ENCODE measurements at places on chromosomes 11 and 22.

DNA sequence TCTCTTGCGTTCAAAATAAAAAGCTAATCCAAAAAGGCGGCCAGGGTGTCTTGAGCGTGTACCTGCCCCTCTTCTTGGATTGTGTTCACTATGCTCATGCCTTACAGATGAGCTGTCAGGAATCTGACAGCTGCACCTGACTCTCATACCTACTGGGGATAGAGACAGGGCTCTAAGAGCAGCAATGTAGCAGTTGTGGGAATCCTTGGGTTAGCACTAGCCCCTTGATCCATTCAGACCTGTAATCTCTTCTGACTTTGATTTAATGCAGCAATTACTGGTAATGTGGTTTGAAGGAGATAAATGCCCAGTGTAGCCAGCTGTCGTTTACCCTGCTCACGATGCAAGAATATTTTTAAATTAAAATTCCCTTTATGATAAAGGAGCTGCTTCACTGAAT lies 145.8 kb downstream of the APOL5 start:
- DNase-seq: no peak

- DNase-seq: no peak
Observed at GRCh38 chr11:15045891-15046290, 27.5 kb upstream of the CALCB start.

DNA sequence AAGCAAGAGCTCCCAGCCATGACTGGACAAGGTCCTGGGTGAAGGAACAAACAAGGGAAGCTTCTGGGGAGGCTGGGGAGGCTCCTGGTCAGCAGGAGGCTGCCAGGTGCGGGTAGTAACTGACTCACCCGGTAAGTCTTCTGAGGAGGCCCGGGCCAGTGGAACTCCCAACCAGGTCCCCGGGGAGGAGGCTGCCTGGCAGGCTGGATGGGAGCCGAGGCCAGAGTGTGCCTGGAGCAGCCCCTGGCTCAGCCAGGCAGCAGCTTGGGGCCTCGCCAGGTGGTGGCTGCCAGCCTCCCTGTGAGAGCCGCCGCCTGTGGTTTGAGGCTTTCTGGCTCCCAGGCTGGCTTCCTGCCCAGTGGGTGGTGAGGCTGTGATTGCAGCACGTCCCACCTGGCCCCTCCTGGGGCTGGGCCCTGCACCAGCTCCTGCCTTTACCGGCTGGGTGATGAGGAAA lies 46.2 kb downstream of the IGF2 start:
- DNase-seq: peak; percentile 66

DNA sequence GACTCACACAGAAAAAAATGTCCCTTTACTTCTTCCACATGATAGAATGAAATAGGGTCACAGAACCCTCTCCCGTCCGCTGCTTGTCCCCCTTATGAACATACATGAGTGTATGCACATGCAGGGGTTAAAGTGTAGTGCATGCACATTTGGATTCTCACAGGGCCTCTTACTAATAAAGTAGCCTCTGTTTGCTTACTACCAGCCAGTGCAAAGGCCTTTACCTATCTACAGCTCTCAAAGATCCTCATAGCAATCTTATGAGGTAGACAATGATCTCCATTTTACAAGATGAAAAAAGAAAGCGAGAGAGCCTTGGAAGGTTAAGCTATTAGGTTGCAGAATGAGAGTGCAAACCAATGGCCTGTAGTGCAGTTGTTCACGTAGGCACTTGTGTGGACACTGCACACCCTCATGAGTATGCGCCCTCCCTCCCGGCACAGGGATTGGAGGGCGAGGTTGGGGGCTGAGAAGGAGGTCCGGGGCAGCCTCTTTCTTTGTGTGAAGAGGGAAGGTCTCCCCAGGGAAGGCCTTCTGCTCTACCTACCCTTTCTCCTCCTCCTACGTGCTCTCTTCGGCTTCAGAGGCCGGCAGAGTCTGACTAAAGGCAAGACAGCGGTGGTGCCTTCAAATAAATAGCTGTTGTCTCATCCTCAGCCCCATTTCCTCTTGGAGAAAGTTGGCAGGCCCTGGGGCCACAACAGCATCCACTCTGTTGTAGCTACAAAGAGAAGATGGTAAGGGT lies 91.3 kb downstream of the CEP164 start:
- DNase-seq: no peak

GRCh38 chr11:11220786-11221185 lies 132.3 kb downstream of the CSNK2A3 start:
- DNase-seq: no peak

DNA sequence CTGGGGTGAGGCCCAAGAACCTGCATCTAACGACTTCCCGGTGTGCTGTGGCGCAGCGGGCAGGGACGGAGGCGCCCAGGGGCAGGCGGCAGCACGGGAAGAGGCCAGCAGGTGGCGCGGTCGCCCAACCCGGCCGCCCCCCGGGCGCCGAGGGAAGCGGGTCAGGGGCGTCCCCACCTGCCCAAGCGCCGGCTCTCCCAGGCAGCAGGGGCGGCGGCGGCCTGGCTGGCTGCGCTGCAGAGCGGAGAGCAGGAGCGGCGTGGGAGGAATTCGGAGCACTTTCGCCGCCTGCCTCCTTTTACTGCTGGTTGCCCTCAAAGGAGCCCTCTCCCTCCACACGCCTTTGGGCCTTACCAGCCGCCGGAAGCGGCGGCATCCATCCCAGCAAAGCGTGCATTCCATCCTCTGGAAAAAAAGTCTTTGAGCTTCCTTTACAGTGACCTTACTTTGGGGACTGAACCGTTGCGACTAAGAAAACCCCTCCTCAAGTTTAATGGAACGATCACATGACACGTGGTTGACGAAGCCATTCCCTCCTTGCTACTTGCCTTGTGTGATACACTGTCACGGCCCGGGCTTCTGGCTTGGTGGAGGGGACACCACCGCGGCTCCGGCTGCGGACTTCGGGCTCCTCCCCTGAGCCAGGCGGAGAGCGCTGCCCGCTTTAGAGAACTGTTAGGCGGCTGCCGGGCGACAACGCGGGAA lies 106.8 kb upstream of the CLMP start:
- DNase-seq: peak; percentile 54

DNA sequence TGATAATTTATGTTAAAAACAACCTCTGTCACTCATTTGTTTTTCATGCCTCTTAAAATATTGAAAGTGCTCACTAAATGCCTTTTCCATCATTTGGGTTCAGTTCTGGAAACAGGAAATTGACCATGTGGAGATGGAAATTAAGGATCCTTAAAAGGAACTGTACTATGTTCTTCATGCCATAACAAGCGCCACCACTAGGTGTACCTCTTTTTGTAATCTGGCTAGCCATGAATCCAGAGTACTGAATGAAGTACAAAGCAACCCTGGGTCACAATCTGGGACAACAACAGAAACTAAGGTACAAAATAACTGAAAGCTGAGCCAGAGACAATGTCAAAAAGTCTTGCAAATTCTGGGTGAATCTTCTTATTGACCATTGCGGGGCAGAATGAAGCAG lies 559.1 kb downstream of the FAM181B start:
- DNase-seq: peak; percentile 2

DNA sequence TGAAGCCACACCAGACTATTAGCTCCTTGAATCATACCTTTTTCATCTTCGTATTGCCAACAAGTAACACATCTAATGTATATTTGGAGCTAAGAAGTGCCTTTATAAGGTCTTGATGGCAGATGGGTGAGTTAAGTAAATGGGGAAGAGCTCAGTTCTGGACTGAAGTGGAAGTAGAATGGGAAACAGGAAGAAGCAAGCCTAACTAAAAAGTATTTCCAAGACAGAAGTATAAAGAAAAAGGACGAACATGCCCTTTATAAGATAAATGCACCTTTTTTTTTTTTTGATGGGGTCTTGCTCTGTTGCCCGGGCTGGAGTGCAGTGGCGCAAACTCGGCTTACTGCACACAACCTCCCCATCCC lies 14.5 kb downstream of the CRTAM start:
- DNase-seq: no peak

- DNase-seq: no peak
Observed at GRCh38 chr11:122883646-122883979, 1.1 kb downstream of the JHY start.

GRCh38 chr11:104876861-104877431 lies 21.3 kb downstream of the CASP12 start:
- DNase-seq: no peak

DNA sequence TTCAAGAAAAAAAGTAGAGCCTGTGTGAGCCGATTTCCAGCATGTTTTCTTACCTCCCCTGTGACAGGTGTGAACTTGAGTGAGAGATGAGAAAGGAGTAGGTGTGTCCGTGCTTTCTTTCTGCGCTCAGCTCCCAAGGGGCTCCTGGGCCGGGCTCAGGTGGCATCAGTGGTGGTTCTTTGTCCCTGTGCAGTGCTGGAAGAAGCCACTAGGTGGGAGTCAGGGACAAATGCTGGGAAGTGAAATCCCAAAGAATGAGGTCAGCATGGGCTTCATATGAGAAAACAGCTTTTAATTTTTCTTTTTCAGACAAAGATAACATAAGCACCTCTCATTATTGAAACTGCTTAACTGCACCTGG lies 57.8 kb downstream of the PPFIBP2 start:
- peak; percentile 52 for DNase-seq

DNA sequence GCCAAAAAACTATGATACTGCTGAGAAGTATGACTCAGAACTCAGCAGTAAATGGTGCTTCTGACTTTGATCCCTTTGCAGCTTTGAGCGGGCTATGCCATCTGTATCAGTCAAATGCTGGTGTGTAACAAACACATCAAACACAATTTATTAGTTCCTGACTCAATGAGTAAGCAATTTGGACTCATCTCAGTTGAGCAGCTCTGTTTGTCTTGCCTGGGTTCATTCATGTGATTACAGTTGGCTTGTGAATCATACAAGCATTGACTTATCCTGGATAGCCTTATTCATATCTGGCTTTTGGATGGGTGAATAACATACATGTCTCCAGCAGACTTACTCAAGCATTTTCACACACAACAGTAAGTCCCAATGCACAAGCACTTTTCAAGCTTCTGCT lies 858.8 kb downstream of the METTL15 start:
- no peak for DNase-seq

DNA sequence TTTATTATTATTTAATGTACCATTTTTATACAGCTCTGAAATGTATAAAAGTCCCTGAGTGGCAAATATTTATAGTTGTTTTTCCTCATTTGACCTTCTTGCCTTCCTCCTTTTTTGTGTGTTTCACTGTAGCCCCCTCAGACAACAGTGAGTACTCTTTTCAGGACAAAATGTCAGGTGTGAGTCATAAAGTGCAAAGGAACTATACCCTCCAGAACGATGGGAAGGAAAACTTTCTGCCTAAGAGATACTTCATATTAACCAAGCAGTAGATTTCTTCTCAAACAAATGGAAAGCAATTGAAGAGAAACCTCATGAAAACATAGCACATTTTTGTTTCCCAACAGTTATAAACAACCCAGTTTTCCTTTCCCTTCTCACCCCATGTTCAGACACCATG lies 16.1 kb upstream of the MS4A7 start:
- no peak for DNase-seq

DNA sequence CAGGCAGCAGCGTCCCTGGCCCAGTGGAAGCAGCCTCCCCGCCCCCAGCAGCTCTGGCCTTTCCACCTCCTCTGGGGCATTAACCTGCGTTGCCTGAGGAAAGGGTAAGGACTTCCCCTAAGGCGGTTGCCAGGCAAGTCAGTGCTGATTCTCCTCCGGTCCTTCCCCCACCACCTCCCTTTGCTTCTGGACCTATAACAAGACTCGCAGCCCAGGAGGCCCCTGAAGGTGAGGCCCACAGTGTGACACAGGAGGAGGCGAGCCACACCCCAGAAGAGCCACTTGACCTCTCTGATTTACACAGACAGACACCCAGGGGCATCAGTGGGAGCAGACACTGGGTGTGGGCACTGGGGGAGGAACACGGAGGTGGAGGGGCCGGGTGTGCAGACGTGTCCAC lies 35.4 kb downstream of the ASCL2 start:
- DNase-seq: no peak

DNA sequence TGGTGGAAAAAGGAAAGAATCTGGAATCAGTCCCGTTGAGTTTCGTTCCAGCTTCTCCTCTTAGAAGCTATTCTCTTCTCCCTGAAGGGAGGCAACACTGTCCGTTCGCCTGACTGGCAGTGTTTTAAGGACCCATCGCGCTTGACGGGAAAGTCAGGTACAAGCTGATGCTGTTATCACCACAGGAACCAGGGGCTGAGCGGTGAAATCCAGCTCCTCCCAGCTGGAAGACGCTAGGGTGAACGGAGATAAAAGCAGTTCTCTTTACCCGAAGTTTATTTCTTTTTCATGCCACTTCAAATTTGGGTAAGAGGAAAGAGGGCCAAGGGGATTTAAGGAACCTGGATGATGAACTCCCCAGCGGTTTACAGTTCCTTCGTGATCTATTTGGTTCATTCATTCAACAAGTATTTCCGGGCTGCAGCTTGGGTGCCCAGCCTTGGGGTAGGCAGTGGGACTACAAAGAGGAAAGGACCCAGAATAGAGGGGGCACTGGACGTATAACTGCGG lies 551 bp upstream of the DEUP1 start:
- no peak for DNase-seq

DNA sequence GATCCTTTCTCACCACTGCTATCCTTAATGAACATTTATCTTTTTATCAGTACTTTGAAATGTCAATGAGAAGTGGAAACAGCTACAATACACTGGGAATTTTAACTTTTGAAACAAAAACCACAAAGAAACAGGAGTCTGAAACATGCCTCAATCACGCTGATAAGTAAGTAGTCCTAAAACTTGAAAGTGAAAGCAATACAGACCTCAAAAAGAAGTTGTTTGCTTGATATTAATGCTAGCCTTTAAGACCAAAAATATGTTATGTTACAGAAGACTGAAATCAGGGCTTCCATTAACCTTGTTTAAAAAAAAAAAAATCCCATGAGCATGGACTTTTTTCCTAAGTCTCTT lies 21.3 kb downstream of the PHF21A start:
- no peak for DNase-seq

DNA sequence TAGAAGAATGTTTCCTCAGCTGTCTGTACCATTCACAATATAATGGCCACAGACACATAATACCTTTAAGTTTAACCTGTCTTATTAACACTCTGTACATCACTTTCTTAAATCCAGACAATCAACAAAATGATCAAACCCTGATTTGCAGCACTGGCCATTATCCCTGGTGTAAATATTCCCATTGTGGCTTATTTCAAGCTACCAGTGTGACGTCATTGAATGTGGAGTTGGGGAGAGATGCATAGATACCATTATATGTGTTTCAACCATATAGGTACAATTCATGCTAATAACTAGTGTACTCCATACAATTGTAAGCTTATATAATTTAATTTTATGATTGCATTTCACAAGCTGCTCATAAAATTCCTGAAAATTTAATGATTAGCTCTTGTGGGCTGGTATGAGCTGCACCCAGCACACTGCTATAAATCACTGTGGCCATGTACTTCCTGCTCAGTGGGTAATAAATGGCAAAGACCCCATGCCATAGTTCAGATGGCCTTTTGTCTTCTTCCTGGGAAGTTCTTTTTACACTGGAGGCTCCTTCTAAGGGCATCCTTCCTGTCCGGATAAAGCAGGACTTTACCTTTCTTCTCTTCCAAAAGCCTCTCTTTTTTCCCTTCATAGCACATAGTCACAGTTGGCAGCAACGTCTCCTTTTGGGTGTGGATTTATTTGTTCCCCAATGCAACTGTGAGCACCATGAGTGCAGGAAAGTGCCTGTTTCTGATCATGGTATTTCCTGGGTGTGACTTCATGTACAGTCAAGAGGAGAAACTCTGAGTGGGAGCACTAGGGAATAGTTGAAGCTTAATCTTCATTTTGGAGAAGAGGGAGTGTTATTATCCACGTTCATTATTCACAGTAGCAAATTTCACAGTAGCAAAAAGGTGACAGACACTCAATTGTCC lies 87.8 kb downstream of the MIAT start:
- no peak for DNase-seq

Data from hematopoietic multipotent progenitor cell treated with erythropoietin and hydrocortisone succinate and interleukin-3 and kit ligand, for 6 days (in vitro differentiated cells).